Neural progenitor cell (in vitro differentiated cells): ENCODE measurements at places on chromosomes 6 and 20. TPM values are rescaled to one million over a fixed set of nuclear protein-coding genes. Genes with fewer than 3 reads are reported as not detected.

DEF6 gene
- total RNA-seq = 0.17 and 0.19 TPM in 2 replicates

IPCEF1 gene
- total RNA-seq = 0.13 and 0.25 TPM in 2 replicates

DNA sequence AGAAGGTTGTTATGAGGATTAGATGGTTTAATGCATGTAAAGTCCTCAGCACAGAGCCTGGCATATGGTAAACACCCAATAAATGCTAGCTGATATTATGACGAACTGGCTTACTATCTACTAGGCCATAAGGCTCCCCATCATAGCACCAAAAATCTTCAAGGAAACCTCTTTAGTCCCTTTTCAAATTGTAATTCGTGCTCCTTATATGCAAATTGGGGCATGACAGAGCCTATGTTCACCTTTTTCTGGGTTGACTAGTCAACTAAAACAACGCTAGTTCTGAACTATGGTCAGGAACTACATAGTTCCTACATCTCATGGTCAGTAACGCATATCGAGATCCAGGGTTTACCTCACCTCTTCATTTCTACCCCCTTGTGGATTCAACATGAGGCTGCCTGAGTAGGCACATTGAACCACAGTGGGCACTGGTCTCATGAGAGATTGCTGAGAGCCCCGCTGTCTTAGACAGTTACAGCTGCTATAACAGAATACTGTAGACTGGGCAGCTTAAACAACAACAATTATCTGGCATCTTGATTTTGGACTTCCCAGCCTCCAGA lies 97.2 kb upstream of the TNFAIP3 start:
- no peak overlapping the region for H3K27ac ChIP-seq
- no peaks in the 10 kb centered on the region for H3K27me3 ChIP-seq
- no peaks in the 10 kb centered on the region for H3K36me3 ChIP-seq
- no peaks in the 10 kb centered on the region for H3K4me1 ChIP-seq
- DNase-seq = no peak
- no peak overlapping the region for H3K4me3 ChIP-seq

- H3K4me1 ChIP-seq = no peaks in the 10 kb centered on the region
- H3K36me3 ChIP-seq = no peaks in the 10 kb centered on the region
- no peak overlapping the region for H3K4me3 ChIP-seq
- no peak overlapping the region for H3K27ac ChIP-seq
- DNase-seq = no peak
These were observed 117.6 kb downstream of the JPH2 start for GRCh38 chr20:44069203-44070011.
